ENCODE measurements at places on chromosomes 1 and 21.

DNA sequence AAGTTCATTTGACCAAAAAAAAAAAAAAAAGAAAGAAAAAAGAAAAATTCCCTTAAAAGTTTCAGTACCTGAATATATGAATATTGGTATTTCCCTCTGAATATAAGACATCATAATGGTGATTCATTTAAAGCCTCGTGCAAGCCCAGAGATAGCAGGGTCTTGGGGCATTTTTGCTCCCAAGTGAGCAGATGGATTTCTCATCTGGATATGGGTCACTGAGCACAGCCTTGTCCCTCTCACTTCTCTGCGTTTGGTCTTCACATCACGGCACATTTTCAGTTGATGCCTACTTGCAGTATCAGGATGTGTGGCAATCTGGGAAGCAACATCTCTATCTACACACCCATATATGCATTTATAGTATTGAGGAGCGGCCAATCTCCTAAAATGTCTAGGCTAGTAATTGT is 12.7 kb downstream of the CD58 start:
- no peak for DNase-seq

GRCh38 chr1:177181631-177182291 is 11.0 kb downstream of the BRINP2 start:
- DNase-seq: peak; percentile 53

DNA sequence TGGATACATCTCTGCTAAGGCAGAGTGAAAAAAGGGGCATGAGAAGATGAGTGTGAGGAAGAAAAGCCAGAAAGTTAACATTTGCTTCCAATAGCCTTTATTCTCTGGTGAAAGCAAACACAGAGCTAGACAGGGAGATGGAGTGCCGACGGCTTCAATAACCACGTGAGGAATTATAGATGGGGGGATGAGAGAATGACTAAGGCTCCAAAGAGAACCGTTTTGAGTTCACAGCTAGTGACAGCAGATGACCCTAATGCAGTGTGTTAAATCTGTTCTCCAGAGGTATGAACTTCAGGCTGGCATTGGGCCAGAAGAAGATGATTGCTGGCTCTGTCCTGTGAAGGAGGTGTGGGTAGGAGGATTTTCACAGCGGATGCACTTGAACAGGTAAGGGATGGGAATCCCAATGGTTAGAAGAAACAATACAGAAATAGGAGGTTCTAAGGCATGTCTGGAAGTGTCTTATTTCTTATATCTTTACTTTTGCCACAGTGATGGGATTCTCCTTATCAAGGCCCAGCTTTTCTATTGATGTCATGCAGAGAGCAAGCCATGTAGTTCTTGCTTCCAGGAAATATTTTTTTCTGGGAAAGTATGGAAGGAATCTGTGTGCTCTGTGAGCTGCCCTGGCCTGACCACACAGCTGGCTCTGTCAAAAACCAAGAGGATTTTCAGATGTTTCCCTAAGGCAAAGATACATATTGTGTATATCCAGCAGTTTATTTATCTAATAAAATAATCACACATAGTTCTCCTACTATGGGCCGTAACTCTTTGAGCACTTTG is 573.8 kb downstream of the LTN1 start:
- DNase-seq: no peak

DNA sequence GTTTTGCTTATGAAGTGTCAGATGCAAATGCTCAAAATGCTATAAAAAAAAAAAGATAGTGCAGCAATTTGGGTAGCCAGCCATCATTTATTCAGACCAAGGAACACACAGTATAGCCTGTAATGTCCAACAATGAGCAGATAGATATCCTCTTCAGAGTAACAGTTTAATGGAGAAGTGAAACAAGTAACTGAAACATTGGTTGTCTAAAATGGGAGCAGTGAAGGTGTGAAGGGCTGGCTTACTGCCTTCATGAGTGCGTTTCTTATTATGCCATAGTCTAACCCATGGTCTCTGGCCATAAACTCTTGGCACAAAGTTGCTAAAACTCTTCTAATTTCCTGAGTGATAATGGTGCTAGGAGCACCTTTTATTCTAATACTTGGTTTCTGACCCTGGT is 11.4 kb downstream of the RGS5 start:
- DNase-seq: no peak

DNA sequence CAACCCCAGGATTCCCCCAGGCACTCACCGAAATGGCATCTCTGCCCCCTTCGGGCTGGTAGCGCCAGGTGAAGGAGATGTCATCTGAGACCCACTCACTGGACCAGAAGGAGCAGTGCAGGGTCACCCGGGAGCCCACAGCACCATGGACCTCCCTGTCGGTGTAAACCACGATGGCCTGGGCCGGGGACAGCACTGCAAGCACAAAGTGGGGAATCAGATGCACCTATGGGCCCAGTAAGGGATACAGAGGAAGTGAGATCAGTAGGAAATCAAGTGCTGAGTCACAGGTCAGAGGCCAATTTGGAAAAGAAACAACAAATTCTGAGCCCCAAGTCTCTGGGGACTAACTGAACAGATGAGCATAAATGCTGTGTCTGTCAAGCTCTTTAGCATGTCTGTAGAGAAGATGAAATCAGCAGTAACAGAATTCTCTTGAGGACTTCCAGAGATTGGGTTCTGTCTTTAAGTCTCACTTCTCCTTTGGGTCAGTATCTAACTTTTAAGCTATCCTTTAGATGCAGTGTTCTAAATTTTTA is 2.5 kb downstream of the MPZ start:
- peak; percentile 54 for DNase-seq

DNA sequence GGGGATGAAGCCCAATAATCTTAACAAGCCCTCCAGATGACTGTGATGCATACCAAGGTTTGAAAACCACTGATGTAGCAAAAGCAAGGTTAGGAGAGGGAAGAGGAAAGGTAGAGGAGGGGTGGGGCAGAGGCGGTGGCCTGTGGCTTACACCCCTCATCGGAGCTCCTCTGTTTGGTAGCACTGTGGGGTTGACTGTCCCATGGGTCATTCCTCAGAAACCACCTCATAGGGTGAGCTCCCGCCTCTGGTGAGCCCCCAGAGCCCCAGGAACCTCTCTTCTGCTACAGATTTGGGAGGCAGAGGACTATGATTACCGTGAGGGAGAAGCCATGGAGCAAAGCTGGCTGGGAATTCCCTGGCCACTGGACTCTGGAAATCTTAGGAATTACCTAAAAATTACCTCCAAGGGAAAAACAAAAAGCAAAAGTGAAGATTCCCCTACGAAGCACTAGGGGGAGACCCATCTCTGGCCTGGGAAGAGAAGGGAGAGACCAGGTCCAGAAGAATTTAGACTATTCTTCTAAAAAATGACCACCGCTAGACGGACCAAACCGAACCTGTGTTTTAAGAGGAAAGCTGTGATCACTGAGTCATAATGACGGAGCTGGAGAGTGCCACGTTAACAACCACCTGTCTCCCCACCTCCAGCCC is 1.5 kb upstream of the RASSF5 start:
- peak; percentile 53 for DNase-seq

DNA sequence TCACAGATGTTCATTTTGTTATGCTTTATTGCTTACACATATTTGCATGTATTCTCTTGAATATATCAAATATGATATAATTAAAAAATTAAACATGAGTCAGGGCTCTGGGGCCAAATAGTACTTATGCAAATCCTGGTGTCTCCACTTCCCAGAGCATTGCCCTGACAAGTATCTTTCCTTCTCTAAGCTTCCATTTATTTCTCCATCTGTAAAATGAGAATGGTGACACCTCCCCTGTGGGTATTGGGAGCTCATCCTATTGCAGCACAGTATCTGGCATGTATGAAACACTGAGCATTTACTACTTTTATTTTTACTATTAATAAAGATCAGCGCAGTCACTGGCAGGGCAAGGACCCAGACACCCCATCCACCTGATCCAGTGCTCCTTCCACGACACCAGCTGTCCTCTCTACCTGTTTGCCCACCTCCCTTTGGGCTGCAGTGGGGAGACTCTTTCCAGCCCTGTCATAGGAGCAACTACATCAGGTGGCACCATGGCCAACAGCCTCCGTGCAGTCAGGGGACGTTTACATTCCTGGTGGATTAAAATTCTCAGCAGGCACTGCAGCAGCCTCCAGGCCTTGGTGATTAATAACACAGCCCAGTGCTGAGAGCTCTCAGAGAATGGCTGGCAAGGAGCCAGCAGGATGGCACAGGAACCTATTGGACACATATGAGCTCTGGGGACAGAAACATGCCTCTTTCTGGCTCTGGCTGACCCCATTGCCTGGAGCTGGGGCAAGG is 113.0 kb downstream of the DMRTB1 start:
- peak; percentile 60 for DNase-seq

- no peak for DNase-seq
These were observed 2.7 kb upstream of the ADSS2 start for GRCh38 chr1:244454412-244454811.

DNA sequence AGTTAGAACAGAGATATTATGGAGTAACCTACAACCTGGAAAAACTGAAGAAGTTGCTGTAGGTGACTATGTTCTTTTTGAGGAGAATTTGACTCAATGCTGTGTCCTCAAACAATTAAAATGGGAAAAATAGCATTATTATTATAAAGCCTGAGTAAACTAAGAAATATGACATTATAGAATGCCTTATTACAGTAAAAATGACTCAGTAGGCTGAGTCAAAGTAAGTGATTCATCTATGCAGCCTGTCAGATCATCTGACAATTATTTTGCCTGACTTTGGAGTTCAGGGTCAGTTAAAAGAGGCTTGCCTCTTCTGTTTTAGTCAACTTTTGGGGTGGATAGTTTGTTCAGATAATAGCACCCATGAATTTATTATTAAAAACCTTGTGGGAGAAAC is 150.8 kb upstream of the PTGFR start:
- peak; percentile 96 for DNase-seq

DNA sequence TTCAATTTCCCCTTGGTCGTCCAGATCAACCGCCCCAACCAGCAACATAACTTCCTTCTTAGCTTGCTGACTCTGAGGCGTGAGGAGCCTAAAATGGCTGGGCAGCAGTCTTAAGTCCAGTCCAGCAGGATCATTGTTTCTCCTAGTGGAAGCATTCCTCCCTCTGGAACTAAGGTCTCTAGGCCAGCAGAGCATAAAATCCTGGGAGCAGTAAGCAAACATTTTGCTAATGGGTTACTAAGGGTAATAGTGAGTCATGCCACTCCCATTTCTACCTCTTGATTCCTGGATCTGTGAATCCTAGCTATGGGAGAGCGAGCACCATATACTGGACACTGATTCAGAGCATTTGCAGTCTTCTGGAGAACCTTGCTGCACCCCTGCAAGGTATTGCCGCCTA is 59.9 kb downstream of the ADSS2 start:
- peak; percentile 10 for DNase-seq

- DNase-seq: no peak
These were observed 293.9 kb upstream of the PROX1 start for GRCh38 chr1:213693864-213694263.

GRCh38 chr1:72140222-72140621 is 142.1 kb downstream of the NEGR1 start:
- DNase-seq: peak; percentile 7

GRCh38 chr1:221184131-221184794 is 305.0 kb downstream of the HLX start:
- DNase-seq: no peak

GRCh38 chr1:1272341-1273208 is 1.1 kb downstream of the UBE2J2 start:
- no peak for DNase-seq

DNA sequence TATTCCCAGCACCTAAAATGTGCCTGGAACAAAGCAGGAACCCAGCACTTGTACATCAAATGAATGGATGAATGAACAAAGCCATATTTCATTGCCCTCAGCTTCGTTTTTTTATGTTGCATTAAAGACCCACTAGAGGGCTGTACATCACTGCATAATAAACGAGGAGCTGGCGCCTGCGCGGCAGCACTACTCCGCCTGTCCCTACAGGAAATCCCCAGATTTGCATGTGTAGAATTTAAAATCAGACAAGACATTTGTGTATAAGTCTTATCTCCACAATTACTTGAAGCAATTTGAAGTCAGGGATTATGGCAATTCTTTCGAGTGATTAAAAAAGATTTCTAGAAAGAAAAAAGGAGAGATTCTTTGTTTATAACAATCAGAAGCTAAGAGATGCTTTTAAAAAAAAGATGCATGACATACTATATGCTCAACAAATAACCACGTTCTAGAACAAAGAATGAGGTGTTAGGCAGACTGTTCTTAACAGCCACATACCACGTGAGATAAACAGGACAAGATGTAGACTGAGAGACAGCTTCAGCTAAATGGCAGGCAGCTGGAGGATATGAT is 5.4 kb upstream of the NEK2 start:
- DNase-seq: peak; percentile 85

Data from HCEC 1CT (cell line).